ENCODE measurements at places on chromosomes 12 and 14.

- DNase-seq, result no peak
Observed at GRCh38 chr12:26109343-26109881, 15.4 kb downstream of the BHLHE41 start.

GRCh38 chr12:102913453-102914226, 3.4 kb downstream of the PAH start:
- DNase-seq, result no peak

DNA sequence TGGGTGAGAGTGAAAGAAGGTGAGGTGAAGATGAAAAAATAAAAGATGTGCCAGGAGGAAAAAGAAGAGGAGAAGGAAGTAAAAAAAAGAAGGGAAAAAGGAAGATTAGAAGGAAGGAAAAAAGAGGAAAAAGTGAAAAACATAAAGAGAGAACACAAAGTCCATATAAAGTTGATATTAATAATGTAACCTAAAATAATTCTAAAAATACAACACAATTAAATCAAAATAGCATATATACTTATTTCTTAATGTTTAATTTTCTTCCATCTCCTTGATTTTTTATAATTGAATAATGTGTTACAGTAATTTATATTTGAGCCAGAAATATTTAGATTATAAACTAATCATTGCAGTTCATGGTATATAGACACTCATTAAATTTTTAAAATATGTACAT, 124.4 kb upstream of the NOVA1 start:
- DNase-seq, result no peak

- no peak for DNase-seq
Observed at GRCh38 chr12:86194721-86195120, 61.5 kb downstream of the MGAT4C start.

- no peak for DNase-seq
Observed at GRCh38 chr14:90805662-90806540, 10.3 kb downstream of the TTC7B start.

- no peak for DNase-seq
Observed at GRCh38 chr12:116050275-116050674, 227.2 kb downstream of the MED13L start.

DNA sequence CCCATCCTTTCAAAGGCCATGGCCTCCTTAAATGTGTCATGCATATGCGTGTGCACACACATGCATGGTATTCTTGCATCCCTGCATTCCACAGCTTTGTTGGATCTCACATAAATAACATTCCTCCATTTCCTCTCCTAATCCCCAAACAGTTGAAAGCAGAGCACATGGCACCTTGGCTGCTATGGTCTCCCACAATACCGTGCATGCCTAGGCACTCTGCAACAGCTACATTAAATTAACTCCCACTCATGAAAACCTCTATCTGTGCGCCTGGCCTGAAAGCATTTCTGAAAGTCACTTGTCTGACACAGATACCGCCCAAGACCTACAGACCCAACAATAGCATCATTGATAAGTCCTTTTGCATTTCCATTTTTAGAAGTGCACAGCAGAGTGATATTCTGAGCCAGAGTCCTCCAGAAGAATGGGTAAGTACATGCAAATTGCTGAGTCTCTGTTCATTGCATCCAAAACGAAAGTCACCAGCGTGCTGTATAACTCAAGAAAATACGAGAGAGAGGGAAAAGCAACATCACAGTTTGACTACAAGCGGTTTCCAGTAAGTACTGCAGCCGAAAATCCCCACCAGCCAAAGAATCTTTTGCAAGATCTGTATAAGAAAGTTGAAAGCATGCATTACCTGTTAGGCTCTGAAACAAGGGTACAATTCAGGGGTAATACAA, 436 bp downstream of the ASB2 start:
- no peak for DNase-seq

DNA sequence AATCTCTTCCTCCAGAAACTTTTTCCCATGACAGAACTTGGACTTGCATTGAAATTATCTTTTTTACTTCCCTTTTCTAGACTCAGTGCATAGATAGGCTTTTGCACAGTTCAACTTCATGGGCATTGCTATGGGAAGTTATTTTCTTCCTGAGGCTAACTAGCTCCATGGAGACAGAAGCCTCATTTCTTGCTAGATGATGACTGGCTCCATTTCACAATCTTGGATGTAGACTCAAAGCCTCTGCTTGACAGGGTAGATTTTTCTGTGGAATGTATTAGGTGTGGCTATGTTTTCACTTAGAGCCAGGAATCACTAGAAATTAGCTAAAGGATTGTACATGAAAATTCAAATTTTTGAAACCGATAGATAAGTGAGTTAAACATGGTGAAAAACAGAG, 884.1 kb upstream of the MGAT4C start:
- no peak for DNase-seq

DNA sequence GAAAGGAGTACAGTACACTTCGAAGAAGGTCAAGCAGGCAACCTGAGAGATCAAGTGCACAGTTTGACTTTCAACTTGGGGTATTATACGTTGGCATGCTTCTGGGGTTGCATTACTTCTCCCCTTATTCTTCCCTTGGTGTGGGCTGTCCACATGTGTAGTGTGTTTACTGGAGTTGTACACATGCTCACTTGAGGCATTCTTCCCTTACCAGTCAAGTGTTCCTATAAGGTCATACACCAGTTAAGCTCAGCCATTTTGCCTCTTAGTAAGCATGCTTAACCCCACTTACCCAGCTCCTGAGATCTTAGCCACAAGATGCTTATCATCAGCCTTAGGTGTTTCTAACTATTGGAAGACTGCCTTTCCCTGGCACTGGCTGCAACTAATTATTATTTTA, 63.8 kb downstream of the C12orf42 start:
- no peak for DNase-seq

DNA sequence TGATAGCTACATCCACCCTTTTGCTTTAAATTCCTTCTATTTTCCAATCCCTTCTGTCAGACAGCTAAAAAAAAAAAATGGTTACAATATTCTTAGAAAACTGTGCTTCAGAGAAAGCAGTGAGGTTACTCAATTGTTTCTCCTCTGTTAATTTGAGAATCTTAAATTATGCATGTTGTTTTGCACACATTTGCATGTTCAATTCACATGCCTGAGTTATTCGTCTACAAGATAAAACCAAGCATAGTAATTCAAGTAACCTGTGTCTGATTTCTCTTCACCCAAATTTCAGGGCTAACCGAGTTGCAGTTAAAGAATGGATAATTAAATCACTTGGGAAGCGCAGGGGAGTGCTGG, 81.0 kb upstream of the MED13L start:
- no peak for DNase-seq

DNA sequence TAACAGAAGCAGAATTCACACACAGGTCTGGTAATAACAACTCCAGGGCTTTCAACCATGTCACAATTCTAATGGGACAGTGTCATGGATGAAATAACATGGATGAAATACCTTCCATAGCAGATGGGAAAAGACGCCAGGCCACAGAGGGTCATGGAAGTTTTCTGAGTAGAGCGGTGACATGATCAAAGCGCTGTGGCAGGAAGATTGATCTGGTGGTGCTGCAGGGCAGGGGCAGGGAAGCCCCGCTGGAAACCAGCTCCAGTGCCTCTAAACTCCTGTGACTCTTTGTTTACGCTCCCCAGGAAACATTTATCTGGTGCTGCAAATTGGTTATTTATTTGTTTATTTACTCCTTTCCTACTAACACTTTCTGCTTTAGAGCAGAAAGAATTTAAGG, 108.3 kb upstream of the HMGA2 start:
- no peak for DNase-seq

DNA sequence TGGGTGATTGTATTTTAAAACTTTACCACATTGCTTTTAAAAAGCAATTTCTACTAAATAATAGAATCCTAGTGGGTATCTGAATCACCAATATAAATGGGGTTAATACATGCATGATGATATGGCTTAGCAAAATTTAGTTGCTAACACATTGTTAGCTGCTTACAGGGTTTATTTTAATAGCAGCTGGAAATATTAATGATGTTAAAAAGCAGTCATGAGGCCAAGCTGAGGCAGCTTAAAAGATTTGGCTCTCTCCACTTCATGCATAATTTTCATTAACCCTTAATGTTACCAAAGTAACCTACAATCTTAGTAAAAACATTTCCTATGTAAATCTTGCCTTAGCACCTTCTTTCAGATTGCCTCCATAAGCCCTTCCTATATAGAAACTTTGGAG, 49.2 kb upstream of the CNOT2 start:
- DNase-seq, result no peak

- DNase-seq, result no peak
Observed at GRCh38 chr12:48936379-48936979, 11.2 kb upstream of the FKBP11 start.

- DNase-seq, result no peak
Observed at GRCh38 chr14:56666716-56667115, 87.1 kb downstream of the TMEM260 start.

DNA sequence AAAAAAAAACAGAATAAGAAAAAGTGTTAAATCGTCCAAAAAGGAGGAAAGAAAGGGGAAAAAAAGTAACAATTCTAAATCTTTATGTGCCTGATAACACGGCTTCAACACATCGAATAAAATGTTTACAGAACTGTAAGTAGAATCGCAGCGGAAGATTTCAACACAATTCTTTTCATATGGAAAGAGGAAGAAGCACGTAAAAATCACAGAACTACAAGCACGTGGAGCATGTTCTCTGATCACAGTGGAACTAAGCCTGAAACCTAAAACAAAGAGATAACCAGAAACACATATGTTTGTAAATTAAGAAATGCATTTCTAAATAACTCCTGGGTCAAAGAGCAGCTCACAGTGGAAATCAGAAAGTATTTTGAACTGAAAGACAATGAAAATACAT, 8.7 kb downstream of the CLEC7A start:
- DNase-seq, result no peak

DNA sequence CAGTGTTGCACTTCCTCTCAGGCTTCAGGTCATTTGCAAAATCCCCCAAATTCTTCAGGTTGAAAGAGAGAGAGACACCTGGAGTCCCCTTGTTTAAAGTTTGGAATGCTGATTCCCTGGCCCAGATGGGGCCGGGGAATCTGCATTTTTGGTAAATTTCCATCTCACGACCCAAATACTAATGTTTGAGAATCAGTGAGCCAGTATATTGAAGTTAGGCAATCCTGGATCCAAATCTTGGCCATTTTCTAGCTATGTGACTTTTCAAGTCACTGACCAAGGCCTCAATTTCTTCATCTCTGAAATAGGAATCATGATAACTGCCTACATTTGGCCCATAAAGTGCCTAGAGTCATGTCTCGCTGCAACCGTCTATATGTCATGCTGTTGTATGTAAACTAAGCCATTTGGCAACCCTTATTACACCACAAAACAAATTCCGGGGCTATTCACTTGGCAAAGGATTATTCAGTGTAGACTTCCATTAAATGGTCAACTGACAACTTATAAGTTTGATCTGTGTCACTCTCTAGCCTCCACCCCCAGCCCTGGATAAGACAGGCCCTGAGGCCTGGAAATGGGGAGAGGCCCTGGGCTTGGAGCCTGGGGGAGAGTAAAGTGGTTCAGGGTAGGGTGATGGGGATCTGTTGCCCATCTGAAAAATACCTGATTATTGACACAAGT, 3.7 kb upstream of the ZFP36L1 start:
- DNase-seq, result no peak

DNA sequence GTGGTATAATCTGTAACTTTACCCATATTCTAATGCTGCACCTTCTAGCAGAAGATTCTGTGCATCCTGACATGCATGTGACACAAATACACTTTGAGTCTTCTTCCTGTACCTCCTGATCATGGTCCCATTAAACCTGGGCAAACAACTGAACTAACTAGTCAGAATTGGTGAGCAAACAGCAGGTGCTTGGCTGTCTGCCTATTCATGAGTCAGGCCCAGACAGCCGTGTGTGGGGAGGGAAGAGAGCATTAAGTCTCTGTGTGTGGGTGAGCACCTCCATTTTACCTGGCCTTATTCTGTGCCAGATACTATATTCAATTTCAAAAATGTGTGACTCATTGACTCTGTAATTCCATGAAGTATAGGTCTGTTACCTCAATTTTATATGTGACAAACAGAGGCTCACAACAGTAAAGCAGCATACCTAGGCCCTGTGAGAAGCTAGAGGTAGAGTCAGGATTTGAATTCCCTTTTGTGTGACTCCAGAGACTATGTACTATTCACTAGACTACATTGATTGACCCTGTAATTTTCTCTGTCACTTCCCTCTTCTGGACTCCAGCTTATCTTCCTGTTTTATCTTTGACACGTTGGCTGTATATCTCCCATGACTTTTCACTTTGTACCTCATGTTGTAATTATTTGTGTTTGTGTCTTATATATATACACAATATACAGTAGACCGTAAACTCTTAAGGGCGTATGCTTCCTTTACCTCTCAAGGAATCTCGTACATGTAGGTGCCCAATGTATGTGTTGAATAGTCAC, 32.2 kb downstream of the SUSD6 start:
- no peak for DNase-seq

GRCh38 chr14:103871596-103872480, 24.5 kb upstream of the PPP1R13B start:
- no peak for DNase-seq

GRCh38 chr12:57626111-57626920, 6.7 kb downstream of the B4GALNT1 start:
- DNase-seq, result no peak

DNA sequence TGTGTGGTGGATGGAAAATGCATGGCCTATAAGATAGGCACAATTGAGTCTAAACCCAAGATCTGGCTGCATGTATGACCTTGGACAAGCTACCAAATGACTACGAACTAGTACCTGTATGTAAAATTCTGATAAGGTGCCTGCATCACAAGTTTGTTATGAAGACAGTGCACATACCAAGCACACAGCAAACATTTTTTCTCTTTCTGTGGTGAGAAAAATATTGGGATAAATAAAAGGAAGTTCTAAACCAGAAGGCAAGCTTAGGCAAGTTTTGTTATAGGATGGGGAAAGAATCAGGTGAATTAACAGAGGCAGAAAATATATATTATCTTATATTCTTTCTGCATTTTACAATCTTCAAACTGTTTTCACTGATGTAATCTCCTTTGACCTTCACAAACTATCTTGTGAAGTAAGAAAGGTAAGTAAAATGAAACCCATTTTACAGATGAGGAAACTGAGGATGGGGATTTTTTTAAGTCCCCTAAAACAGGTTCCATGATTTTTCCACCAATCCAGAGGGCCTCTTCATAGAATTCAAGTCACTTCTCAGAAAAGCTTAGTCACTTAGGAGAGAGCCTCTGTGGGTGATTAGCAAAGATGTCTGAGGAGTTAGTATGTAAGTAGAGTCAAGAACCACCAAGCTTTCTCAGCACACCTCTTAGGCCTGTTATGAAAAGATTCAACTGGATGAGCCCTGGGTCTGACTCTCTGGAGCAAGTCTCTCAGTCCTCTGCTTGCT, 132.0 kb upstream of the RAP1B start:
- no peak for DNase-seq
